ENCODE measurements at places on chromosomes 2 and 18.

DNA sequence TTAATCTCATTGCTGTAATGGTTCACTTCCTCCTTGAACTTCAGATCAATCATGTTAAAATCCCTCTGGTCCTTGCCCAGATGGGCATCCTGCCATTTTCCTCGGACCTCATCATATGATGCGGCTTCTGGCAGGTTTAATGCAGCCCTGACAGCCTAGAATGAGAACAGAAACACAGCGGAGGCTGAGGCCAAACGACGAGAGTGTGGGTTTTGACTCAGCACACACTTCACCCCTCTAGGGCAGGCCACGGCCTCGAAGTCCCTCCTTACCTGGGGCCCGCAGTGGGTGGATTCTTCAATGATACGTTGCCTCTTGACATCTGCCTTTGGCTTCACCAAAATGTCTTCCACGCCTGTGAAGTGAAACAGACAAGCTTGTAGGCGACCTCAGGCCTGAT is 56.8 kb downstream of the POLR1A start:
- no peak for DNase-seq

- no peak for DNase-seq
These were observed 18.4 kb downstream of the L3MBTL4 start for GRCh38 chr18:6396276-6396675.

- DNase-seq: no peak
These were observed 109.9 kb upstream of the CAB39 start for GRCh38 chr2:230602562-230603230.

GRCh38 chr2:191483117-191483516 is 194.8 kb upstream of the NABP1 start:
- no peak for DNase-seq

DNA sequence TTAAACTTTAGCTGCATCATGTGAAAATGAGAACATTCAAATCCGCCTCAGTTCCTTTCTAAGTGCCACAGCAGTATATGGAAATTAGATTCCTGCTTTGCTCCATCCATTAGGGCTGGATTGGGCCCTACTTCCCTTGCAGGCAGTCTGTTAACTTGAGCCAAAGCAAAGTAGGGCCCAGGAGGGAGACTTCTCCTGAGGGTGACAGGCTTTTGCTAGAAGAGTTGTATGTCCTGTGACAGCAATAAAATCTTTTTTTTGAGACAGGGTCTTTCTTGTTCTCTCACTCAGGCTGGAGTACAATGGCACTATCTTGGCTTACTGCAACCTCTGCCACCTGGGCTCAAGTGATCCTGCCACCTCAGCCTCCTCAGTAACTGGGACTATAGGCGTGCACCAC is 28.1 kb downstream of the VIL1 start:
- no peak for DNase-seq

GRCh38 chr2:236172255-236173035 is 4.3 kb upstream of the GBX2 start:
- DNase-seq: no peak

DNA sequence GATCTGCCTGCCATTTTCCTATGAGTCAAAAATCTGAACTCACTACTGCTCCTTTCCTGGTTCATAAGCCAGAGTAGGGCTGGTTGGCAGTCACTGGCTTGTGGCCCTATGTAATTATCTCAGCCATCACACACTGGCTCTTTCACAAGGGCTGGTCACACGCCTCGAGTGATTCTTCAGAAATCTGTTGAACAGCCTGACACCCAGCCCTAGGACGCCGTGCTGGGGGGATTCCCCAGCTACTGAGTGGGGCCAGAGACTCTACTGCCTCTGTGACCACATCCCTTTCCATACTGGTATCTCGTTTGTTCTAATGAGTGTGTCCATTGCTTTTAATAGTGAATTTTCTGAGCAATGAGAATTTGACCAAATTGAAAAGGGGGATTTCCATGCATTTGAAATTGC is 45.8 kb upstream of the RBM44 start:
- DNase-seq: no peak

DNA sequence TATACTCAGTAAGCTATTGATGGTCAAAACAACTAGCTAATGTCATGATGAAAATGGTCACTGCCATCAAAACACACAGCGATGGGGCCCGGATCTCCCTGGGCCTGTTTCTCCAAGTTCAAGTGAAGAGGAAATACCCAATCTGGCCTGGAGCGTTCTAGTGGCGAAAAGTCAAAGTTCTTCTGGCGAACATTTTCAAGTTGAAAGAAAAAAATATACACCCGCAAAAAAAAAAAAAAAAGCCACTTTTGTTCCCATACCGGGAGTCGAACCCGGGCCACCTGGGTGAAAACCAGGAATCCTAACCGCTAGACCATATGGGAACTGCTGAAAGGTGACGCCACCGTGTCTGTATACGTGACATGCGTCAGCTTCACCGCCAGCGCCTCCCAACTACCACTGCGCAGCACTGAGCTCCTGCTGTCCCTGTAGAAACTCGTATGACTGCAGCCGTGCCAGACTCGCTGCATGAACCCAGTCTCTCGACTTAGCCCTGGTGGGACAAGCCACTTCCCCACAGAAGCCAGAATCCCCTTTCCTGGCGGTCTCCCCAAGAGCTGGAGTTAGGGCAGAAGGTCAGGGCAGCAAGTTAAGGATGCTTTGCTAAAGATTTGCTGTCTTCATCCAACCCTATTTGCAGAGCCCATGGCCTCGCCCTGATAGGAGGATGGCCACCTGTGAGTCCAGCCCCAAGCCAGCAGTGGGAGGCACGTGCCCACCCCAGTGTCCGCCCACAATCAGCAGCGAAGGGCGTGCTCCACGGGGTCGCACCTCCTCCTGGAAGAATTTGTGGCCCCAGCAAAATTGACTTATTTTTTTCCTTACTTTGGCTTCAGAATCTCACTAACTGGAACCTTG is 5.6 kb upstream of the IMP4 start:
- DNase-seq: peak; percentile 76

DNA sequence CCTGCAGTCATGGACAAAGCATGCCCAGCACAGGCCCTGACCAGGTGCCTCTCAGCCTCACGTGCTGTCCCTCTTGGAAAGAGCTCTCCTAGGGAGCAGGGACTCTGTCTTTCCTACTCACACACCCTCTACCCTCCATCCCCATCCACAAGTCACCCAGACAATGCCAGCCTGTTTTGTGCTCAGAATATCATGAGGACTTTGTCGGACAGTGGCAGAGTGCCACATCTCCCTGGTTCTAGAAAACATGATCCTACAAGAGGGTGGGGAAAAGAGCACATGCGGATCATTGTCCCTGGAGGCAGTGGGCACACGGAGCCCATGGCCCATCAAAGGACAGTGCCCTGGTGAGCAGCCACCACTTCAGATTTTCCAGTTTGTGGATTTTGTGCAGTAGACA is 3.7 kb upstream of the MAL start:
- DNase-seq: no peak

GRCh38 chr2:215751200-215751910 is 262.0 kb downstream of the MREG start:
- DNase-seq: no peak

DNA sequence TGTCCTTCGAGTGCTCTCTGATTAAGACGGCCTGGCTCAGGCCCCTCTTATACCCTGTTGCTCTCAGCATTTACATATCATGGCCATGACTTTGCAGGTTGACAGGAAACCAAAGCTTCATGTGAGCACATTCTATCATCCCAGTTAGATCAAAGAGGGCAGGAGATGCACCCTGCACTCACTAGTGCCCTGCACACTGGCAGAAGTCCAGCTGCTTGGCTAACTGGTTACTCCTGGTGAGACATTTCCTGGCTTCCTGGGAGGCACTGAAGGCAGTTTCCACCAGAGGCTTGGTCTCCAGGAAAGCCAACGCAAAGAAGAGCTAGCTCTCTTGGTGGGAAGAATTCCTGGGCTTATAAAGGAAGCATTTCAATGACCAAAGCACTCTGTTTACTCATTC is 66.3 kb downstream of the LIPG start:
- no peak for DNase-seq

- no peak for DNase-seq
These were observed 14.9 kb downstream of the TYW5 start for GRCh38 chr2:199940373-199940772.

DNA sequence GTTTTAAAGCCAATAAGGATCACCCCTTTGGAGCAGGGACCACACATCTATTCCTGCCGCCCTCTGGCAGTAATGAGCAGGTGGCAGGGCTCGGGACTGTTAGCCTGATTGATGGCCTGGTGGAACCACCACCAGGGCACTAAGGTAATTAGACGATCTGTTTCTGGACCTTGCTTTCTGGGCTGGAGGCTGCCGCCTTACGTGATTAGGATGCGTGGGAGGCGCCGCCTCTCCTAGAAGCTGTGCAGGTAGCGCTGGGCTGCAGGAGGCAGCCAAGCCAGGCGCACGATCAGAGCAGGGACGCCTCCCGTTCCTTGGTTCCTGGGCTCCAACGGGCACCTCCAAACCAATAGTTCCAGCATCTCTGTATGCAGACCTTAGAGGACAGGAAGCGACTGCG is 242.6 kb upstream of the RAB12 start:
- no peak for DNase-seq

DNA sequence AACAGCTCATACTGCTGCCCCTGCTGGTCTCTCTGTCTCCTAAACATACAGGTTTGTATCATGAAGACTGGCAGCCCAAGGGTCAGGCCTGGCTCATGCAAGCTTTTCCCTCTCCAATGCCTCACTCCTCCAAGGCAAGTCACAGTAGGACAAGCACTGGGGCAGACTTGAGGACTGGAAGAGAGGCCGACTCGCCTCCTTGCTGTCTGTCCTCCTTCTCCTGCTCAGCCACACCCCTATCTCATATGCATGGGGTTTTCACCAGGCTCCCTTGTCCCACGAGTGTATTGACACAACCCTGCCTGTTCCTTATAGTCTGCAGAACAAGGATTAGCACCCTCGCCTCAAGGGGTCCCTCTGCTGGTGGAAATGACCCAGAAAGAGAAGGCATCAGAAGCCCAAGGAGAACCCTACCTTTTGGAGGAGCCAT is 223.7 kb downstream of the SOX11 start:
- DNase-seq: no peak

- no peak for DNase-seq
These were observed 12.8 kb downstream of the SPEG start for GRCh38 chr2:219447242-219448098.

DNA sequence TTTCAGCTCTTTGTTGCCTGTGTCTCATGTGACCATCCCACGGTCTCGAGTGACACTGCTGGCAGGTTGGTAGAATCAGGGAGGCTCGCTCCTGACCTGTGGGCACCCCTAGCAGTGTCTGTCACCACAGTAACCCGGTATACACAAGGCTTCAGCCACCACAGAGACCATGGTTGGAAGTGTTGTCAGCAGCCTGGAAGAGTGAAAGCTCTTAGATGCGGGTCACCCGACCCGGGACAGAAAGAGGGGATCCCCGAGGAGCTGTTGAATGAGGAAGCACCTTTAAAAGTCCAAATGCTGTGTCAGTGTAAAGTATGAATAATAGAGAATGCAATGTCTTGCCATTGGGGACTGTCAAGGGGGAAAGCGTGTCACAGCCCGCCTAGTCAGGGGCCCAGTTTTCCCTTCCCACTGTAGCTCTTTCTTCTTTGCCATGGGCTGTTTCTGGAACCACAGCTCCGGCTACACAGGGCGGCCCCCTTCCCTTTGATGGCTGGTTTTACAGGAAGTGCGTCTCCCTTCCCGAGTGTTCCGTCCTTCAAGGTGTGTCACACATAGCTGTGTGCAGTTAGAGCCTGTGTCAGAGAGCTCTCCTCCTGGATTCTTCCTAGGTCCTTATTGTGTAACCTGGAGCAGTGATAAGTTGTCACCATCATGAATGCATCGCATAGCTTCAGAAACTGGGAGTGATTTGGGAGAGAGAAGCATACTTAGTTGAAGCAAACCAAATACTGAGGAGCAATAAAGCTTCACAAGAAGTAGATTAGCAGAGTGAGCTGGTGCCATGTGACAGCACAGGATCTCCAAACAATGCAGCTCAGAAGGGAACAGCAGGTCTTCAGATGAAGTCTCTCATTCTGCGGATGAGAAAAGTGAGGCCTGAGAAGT is 81.4 kb downstream of the MTCL1 start:
- no peak for DNase-seq

GRCh38 chr18:26287644-26288043 is 61.4 kb downstream of the TAF4B start:
- DNase-seq: no peak

GRCh38 chr2:12712881-12713280 is 3.9 kb upstream of the TRIB2 start:
- DNase-seq: no peak

GRCh38 chr2:86284987-86285386 is 52.4 kb downstream of the REEP1 start:
- DNase-seq: no peak

DNA sequence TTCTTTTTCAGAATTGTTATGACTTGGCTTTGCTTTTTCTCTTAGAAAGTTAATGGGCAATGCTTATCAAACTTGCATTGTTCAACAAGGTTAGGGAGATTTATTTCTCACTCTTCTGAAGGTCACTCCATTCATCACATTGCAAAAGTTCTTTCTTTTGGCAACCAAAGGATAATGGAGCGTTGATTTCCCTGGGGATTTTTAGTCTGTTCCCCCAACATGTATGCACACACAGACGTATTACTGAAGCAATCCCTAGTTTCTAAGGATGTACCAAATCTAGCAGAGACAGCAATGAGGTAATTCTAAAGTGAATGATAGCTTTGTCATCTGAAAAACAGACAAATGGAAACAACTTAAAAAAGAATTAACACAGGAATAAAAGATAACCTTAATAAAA is 349.1 kb downstream of the NYAP2 start:
- DNase-seq: no peak

- no peak for DNase-seq
These were observed 52.0 kb downstream of the ARL4C start for GRCh38 chr2:234444893-234445292.

DNA sequence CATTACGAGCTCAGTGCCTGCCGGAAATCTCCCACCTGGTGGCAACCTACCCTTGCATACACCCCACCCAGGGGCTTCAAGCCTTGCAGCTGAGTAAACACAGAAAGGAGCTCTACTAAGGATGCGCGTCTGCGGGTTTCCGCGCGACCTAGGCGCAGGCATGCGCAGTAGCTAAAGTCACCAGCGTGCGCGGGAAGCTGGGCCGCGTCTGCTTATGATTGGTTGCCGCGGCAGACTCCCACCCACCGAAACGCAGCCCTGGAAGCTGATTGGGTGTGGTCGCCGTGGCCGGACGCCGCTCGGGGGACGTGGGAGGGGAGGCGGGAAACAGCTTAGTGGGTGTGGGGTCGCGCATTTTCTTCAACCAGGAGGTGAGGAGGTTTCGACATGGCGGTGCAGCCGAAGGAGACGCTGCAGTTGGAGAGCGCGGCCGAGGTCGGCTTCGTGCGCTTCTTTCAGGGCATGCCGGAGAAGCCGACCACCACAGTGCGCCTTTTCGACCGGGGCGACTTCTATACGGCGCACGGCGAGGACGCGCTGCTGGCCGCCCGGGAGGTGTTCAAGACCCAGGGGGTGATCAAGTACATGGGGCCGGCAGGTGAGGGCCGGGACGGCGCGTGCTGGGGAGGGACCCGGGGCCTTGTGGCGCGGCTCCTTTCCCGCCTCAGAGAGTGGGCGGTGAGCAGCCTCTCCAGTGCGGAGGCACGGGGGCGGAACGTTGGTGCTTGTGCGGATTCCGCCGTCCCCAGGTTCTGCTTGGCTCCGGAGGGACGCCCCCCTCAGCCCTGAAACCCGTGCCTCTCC is at the start of gene MSH2:
Gene MSH2 (plus strand): TSS at position 352 of the 804 bp plus-strand sequence. CDS start 36 bp downstream, at position 388.
- DNase-seq: peak; percentile 95

GRCh38 chr2:881204-881918 is 69.3 kb upstream of the SNTG2 start:
- no peak for DNase-seq

Measured in left cardiac atrium (tissue), 4 donors.